Activated CD4-positive, alpha-beta T cell treated with anti-CD3 and anti-CD28 coated beads, Interleukin-2, Interleukin-4, amounts not matched to agents 100 ng/mL and 50 ng/mL, durations not matched to agents 16 hours and 8 hours (primary cell): ENCODE measurements at places on chromosomes 7 and 10.

DNA sequence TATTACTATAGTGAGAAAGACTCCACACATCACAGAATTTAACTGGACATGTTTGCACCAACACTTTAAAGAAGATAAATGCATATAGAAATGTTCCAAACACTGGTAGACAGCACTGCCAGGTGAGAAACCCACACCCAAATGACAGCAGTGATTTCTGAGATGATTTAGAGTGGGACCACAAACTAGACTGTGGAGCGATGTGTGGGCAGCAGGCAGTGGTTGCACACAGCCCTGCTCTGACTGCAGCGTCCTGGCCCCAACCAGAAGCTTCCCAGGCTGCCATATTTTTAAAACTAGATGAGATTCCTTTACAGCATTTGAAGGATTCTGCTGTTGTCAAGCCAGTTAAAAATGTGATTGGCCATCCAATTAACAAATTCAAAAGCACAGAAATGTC, 47.7 kb upstream of the COMMD3 start:
- no peak for DNase-seq

DNA sequence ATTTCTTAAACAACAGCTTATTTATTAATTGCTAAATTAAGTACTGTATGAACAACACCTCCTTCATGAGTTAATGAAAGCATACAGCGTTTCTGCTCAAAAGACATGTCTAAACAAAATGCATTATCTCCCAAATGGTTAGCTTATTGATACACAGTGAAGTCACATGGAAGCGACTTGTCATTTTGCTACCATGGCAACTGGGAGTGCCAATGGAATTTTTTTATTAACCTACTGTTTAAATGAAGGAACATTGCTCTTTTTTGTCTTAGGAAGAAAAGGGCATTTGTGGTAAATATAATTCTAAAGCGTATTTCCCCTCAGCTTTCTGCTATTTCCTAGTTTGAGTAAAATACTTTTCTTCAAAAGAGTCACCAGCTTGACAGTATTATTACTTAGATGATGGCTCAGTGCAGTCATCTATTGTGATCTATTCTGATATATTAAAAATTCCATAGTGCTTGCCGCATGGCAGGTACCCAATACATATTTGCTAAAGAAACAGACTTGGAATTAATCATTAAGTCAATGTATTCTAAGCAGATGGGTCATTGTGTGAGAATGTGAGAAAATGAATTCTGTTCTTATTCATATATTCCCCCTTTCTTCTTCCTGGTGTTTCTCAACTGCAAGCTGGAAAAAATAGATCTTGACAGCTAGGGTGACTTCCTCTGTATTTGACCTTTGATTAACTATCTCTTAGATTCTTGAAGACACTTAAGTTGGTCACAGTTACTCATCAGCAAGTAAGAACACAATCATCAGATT, 818.3 kb downstream of the MAGI2 start:
- DNase-seq: no peak

DNA sequence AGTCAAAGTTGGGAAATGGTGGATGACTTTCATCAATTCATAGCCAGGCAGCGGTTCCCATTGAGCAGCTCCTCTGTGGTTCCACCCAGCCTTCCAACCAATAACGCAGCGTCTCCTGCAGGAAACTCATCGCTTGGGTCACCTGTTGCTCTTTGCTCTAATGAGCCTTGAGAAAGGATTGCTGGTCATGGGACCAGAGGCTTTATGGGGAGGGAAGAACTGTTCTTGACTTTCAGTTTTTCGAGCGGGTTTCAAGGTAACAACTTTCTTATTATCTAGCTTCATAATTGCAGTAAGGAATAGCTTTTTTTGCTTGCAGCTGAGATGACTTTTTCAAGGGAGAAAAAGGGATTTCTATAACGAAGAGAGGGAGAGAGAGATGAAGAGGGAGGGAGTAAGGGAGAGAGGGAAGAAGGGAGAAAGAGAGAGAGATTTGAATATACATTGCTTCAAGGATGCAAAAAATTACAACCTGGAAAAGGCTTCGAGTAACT, 405 bp upstream of the ENTPD1 start:
- DNase-seq: peak; percentile 13

- no peak for DNase-seq
Observed at GRCh38 chr10:95401704-95402469, 111.1 kb upstream of the PDLIM1 start.

GRCh38 chr7:127392182-127392565, 334 bp downstream of the ZNF800 start:
- peak; percentile 53 for DNase-seq

GRCh38 chr7:134694767-134695166, 48.1 kb downstream of the BPGM start:
- DNase-seq: no peak

DNA sequence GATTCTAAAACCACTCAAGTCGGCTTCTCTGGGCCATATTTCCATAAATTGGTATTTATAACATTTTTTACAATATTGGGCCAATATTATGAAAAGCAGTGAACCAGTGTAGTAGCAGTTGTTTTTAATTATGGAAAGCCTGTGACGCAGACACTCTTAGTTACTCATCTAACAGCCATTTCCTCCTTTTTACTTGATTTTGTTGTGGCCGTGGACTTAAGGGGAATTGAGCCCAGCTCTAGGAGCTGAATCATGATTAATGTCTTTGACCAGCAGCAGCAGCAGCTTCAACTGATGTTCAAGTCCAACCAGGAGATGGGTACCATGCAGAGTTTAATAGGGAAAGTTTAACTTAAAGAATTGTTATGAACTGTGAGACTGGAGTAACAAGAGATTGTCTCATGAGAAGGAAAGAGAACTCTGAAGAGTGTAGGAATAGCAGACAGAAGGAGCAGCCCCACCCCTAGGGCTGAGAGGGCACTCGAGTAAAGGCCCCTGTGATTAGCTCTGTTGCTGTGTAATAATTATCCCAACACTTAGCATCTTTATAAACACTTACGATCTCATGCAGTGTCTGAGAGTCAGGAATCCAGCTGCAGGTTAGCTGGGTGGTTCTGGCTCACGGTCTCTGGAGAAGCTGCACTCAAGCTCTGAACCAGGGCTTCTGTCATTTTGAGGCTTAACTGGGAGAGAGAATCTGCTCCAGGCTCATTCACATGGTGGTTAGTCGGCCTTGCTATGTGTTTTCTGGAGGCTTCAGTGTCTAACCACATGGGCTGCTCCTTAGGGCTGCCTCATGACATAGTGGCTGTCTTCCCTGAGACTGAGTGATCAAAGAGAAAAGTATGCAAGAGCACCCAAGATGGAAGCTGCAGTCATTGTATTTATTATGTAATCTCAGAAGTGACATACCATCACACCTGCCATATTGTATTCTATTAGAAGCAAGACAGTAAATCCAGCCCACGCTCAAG, 4.6 kb downstream of the LANCL2 start:
- DNase-seq: no peak

DNA sequence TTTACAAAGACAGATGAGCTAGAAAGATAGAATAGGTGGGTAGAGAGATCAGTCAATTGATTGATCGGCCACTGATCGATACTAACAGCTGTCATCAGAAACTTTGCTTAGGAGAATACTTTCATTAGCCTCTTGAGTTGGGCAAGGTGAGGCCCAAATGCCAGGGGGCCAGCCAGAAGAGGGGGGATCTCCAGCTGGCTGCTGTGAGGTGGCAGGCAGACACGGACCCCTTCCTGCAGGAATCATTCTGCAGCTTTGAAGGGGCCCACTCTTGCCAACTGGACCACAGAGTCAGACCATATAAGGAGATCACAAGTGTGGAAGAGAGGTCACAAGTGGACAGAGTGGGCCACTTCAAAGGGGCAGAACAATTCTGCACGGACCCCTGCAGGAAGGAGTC, 62.9 kb upstream of the DOCK1 start:
- no peak for DNase-seq

GRCh38 chr10:19749185-19749729, 67.0 kb upstream of the PLXDC2 start:
- no peak for DNase-seq

DNA sequence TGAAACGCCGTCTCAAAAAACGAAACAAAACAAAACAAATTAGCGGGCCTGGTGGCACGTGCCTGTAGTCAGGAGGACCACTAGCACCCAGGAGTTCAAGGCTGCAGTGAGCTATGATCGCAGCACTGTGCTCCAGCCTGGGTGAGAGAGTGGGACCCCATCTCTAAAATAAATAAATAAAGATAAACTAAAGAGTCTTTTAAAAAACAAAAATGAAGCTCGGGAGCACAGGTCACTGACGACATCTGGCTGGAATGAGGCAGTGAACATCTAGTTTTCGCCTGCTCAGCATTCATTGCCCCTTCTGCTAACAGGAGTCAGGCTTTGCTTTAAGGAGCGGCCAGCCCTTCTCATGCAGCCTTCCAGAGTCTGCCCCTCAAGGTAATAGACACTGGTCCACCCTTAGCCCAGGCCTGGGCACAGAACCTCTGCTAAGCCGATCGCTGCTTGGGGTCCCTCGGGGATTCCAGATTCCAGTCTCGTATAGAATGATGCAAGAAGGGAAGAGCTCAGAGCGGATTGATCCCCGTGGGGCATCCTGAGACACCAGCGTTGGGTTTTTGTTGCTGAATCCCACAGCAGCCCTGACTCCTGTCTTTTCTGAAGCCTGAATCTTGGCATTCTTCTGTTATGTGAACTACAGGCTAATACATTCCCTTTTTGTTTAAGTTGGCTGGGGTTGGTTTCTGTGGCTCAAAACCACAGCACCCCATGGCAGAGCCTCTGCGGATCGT, 14.2 kb upstream of the FOXK1 start:
- DNase-seq: no peak

DNA sequence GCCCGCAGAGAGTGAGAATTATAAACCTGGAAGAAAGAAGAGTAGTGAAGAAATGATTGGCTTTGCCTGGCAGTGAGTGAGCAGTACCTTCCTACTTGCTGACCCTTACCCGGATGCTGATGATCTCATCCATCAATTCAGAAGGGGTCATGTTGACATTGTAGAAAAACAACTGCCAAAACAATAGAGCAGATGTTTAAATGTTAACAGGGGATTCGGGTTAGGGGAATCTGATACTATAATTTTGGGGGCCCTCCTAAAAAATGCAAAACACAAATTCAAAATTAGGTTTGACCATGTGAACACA, 78.1 kb downstream of the MYOF start:
- DNase-seq: no peak

DNA sequence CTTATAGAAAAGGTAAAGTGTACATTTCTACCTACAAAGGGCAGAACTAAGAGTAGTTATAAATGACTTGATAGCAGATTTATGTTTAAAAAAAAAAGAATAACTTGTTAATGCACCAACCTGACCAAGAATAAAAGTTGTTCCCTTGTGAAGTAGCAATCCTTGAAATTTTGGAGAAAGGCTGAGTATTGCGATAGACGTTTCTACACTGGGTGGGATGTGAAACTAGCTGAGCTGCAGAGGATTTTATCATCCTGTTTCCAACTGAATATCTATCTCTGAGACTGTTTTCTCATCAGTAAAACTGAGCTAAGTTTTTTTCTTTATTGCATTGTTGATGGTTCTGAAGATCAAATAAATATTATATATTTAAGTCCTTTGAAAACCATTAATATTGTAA, 14.6 kb downstream of the MDFIC start:
- no peak for DNase-seq

GRCh38 chr10:24866604-24867583, 85.5 kb downstream of the PRTFDC1 start:
- DNase-seq: no peak

GRCh38 chr7:44977304-44977958, 1.4 kb downstream of the MYO1G start:
- peak; percentile 87 for DNase-seq

DNA sequence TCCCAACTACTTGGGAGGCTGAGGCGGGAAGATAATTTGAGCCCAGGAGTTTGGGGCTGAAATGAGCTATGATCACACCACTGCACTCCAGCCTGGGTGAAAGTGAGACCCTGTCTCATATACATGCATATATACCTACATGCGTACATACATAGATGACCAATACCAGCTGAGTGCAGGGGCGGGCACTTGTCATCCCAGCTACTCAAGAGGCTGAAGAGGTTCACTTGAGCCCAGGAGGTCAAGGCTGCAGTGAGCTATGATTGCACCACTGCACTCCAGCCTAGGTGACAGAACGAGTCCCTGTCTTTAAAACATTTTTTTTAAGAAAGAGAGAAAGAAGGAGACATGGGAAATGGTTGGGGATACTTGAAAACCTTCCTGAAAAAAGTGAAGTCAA, 17.4 kb upstream of the PROSER2 start:
- DNase-seq: no peak

- DNase-seq: peak; percentile 22
Observed at GRCh38 chr10:102918817-102919245, 737 bp downstream of the CNNM2 start.

GRCh38 chr10:62582804-62583208, 208.6 kb downstream of the ZNF365 start:
- no peak for DNase-seq

GRCh38 chr7:127437837-127438236, 45.3 kb upstream of the ZNF800 start:
- DNase-seq: no peak

GRCh38 chr10:101237081-101237981, 8.1 kb upstream of the LBX1 start:
- DNase-seq: no peak

DNA sequence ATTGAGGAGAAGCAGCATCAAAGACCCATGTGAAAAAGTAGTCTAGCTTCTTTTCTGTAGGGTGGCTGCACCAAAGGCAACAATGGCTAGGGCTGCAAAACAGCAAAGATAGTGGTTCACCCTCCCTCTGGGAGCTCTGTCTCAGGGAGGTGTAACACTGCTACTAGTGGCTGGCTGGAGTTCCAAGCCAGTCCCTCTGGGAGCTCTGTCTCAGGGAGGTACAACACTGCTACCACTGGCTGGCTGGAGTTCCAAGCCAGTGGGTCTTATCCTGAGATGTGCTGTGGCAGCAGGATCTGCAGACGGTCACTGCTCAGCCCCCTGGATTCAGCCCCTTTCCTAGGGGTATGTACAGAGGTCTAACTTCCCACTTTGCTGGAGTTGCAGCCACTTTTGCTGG, 37.9 kb upstream of the TMEM140 start:
- no peak for DNase-seq

DNA sequence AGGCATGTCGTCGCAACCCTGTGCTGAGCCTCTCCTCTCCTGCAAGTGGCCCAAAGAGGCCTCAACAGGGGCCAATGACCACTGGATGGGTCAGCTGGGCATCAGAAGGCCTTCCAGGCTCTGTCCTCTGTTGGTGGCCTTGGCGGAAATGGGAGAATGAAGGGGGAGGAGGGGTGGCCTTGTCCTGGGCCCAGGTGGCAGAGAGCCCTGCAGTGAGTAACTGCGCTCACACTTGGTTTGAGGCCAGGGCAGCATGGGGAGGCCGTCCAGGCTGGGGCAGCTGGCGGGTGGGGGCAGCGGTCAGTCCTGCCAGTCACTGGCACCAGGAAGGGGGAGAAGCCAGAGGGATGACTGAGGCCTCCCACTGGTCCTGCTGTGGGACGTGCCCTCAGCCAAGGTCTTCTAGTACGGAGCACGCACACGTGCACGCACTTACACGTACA, 59.8 kb downstream of the LHPP start:
- no peak for DNase-seq

GRCh38 chr7:114481999-114482398, 67.4 kb downstream of the FOXP2 start:
- DNase-seq: no peak

DNA sequence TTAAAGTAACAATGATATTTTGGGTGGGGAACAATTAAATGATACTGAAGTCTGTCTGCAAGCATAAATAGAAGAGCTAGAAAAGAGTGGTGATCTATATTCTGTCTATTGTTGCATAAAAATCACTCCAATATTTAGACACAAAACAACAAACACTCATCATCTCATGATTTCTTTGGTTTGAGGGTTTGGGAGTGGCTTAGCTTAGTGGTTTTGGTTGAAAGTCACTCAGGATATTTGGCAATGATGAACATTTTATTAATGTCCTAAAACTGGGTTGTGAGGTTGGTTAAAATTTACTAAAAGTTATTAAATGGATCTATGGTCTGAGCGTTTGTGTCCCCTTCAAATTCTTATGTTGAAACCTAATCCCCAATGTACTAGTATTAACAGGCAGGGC, 54.7 kb upstream of the EGFR start:
- DNase-seq: no peak
